ENCODE measurements at places on chromosomes 2 and 18. TPM values are rescaled to one million over a fixed set of nuclear protein-coding genes. Genes with fewer than 3 reads are reported as not detected.

DNA sequence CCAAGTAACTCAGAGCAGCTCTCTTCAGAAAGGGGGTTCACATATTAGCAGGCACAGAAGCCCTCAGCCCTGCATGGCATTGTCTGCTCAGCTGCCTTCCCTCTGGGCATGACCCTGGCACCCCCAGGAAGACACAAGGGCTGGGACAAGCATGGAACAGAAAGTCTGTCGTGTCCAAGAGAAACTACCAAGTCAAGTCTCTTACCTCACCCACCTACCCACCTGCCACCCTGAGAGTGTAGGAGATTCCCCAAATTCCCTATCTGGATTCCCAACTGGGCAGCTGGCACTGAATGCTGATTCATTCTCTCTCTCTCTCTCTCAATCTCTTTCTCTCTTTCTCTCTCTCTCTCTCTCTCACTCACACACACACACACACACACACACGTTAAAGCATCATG is 21.6 kb downstream of the SMAD7 start:
- DNase-seq = no peak

DNA sequence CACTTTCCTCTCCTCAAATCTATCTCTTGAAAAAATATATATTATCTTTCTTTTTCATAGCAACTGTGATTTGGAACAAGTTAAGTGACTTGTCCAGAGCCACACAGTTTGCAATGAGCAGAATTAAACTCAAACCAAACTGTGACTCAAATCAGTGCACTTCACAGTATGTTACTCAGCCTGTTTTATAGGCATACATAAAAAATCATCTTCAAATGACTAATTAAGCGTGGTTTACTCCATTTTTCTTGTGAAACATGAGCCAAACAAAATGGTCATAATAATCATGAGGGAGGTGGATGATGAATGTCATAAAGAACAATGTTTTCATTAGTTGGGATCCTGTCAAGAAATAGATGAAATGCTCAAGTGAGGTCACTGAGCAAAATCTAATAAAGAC is 6.1 kb upstream of the CCDC178 start:
- DNase-seq = no peak

GRCh38 chr2:170155022-170155722 is 22.8 kb upstream of the MYO3B start:
- DNase-seq = no peak

GRCh38 chr2:172242471-172242870 is 139.8 kb upstream of the DLX2 start:
- DNase-seq = no peak

Gene OSBPL6
- 6.3 TPM for total RNA-seq

Gene PSMA8
- not detected for total RNA-seq

Gene EFHD1
- 6.0 TPM for total RNA-seq

Gene ATP6V1B1
- 1.6 TPM for total RNA-seq

All from mucosa of gallbladder (tissue), 1 donor.